ENCODE measurements at places on chromosomes 6 and 20.

DNA sequence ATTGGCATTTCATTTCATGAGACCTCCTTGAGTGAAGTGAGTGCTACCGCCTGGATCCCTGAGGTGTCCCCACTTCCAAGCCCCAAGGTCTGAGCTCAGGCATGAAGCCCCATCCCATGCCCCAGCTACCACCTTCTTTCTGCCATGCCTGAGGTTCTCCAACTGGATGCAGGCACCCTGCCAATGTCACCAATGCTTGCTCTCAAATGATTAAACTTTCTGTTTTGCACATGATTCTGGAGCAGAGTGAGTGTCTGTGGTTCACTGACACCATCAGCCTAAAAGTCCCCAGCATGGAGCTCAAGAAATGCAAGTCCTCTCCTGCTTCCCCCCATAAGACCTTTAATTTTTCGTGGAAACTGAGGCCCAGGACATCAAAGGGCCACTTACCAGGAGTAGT, 43.7 kb upstream of the BPIFA2 start:
- DNase-seq: no peak

DNA sequence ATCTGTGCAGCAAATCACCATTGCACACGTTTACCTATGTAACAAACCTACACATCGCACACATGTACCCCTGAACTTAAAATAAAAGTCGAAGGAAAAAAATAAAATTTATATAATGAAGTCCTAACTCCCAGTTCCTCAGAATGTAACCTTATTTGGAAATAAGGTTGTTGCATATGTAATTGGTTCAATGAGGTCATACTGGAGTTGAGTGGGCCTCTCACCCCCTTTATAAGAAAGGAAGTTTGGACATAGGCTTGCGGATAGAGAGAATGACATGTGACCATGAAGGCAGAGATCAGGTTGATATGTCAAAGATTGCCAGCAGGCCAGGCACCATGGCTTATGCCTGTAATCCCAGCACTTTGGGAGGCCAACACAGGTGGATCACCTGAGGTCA, 16.1 kb upstream of the ZBTB22 start:
- DNase-seq: no peak

DNA sequence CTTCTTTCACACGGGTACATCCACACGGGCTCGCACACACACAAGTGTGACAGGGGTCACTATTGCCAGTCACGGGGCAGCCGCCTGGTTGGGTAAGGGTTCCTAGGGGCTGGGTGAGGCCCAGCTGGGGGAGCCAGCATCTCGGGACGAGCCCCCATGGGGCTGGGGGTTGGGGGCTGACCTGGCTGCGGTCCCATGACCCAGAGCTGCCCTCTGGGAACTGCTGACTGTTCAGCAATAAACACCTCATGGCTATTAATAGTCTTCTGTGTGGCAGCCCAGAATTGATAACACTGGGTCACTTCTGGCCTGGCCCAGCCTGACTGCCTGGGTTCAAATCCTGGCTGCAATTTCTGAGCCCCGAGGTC, 23.8 kb downstream of the VEGFA start:
- DNase-seq: no peak

- DNase-seq: no peak
Measured at GRCh38 chr20:4836935-4837334, 115.2 kb downstream of the PRND start.

DNA sequence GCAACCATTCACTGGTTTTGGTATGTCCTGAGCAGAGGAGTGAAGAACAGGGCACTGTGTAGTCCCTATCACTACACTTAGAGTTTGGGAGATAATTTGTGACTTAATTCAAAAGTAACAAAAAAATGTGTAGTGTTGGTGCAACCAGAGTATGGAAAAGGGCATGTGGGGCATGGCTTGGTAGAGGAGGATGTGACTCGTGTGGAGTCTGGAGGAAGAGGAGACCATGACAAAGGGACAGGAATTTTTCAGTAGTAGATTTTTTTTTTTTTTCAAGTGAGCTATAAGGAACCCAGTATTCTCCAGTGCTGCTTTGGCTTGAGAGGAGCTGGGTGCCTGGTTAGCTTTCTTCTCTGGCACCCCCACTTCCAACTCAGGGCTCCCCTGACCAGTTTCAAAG, 5.1 kb downstream of the MTRES1 start:
- no peak for DNase-seq

GRCh38 chr6:68167604-68168003, 467.5 kb upstream of the ADGRB3 start:
- no peak for DNase-seq

- DNase-seq: no peak
Measured at GRCh38 chr20:43961541-43962471, 47.2 kb downstream of the TOX2 start.

- DNase-seq: no peak
Measured at GRCh38 chr20:40739841-40740240, 50.8 kb upstream of the MAFB start.

- no peak for DNase-seq
Measured at GRCh38 chr6:43923376-43924221, 153.6 kb downstream of the VEGFA start.

DNA sequence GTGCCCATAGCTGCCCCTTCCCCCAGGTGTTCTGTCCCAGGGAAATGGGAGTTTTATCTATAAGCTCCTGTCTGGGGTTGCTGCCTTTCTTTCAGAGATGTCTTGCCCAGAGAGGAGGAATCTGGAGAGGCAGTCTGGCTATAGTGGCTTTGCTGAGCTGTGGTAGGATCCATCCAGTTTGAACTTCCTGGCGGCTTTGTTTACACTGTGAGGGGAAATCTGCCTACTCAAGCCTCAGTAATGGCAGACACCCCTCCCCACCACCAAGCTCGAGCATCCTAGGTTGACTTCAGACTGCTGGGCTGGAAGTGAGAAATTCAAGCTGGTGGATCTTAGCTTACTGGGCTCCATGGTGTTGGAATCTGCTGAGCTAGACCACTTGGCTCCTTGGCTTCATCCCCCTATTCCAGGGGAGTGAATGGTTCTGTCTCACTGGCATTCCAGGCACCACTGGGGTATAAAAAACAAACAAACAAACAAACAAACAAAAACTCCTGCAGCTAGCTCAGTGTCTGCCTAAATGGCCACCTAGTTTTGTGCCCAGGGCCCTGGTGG, 24.0 kb downstream of the TNFAIP3 start:
- DNase-seq: no peak
